Fibroblast of lung (primary cell): ENCODE measurements at places on chromosomes 4 and X. TPM values are rescaled to one million over a fixed set of nuclear protein-coding genes. Genes with fewer than 3 reads are reported as not detected.

The CT47B1 gene
- total RNA-seq = not detected in 2 replicates

- H3K4me1 ChIP-seq = peaks cover 22% of the 10 kb centered on the region
- H3K36me3 ChIP-seq = no peaks in the 10 kb centered on the region
- no peak overlapping the region for H3K4me3 ChIP-seq
- DNase-seq = no peak
- no peak overlapping the region for H3K27ac ChIP-seq
- no peaks in the 10 kb centered on the region for H3K27me3 ChIP-seq
These were observed 47.9 kb downstream of the HTRA3 start for GRCh38 chr4:8317474-8317873.

DNA sequence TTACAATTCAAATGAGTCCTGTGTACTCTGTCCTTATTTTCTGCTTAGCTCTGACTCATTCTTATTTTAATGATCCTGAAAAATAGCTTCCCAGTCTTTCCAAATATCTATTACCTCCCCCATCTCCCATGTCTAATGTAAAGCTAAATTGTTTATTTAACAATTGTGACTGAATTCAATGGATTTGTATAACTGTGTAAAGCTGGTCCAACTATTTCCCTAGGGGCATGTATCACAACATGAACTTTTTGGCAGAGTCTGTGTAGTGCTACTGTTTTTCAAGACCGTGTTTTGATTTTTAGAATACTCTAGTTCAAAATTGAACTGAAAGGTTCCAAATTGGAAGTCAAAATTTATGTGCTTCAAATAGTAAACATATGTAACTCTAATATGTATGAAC lies 67.8 kb downstream of the SPCS3 start:
- no peaks in the 10 kb centered on the region for H3K27me3 ChIP-seq
- no peaks in the 10 kb centered on the region for H3K4me1 ChIP-seq
- no peak overlapping the region for H3K27ac ChIP-seq
- no peak overlapping the region for H3K4me3 ChIP-seq

- H3K4me3 ChIP-seq = peak overlapping the region; percentile 63
- H3K27me3 ChIP-seq = no peaks in the 10 kb centered on the region
- no peaks in the 10 kb centered on the region for H3K4me1 ChIP-seq
- no peak overlapping the region for H3K27ac ChIP-seq
- no peaks in the 10 kb centered on the region for H3K36me3 ChIP-seq
These were observed 916 bp downstream of the MXRA5 start for GRCh38 chrX:3345281-3346191.

GRCh38 chr4:54959651-54960116 lies 165.7 kb downstream of the KDR start:
- no peaks in the 10 kb centered on the region for H3K27me3 ChIP-seq
- H3K36me3 ChIP-seq = no peaks in the 10 kb centered on the region
- H3K4me1 ChIP-seq = peaks cover 11% of the 10 kb centered on the region
- peak; percentile 47 for DNase-seq
- no peak overlapping the region for H3K4me3 ChIP-seq
- H3K27ac ChIP-seq = peak overlapping the region; percentile 55

- H3K4me1 ChIP-seq = no peaks in the 10 kb centered on the region
- no peak for DNase-seq
- H3K27me3 ChIP-seq = no peaks in the 10 kb centered on the region
These were observed 107.4 kb upstream of the F9 start for GRCh38 chrX:139423186-139423585.
